AG10803 (cell line): ENCODE measurements at places on chromosomes 1 and 21.

DNA sequence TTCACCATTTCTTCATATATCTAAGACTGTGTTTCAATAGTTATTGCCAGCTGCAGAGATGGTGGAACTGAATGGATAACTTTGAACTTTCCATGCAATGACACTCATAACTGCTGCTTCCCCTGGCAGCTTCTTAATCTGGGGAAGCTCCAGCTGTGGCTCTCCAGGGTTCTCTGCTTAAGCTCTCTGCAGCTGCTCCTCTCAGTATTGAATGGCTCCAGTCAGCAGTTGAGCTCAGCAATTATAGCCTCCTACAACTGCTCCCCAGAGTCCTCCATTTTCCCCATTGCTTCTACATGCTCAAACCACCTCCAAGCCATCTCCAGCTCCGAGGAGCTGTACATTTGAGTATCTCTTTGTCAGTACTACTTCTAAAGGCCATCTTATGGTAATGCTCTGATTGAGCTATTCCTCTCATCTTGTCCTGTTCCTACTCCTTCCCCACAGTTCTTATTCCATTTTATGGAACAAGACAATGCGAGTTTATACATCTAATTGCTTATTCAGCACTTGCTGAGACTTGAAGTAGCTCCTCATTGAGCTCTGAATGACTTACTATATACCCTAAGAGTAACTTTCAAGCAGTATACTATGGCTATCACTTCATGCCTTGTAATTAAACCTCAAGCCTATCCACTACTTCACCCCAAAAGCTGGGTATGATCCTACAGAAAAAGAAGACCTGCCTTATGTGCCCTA is 362.4 kb downstream of the NEGR1 start:
- no peak for DNase-seq

GRCh38 chr1:25680701-25681100 is 64.1 kb downstream of the MAN1C1 start:
- DNase-seq, result no peak

DNA sequence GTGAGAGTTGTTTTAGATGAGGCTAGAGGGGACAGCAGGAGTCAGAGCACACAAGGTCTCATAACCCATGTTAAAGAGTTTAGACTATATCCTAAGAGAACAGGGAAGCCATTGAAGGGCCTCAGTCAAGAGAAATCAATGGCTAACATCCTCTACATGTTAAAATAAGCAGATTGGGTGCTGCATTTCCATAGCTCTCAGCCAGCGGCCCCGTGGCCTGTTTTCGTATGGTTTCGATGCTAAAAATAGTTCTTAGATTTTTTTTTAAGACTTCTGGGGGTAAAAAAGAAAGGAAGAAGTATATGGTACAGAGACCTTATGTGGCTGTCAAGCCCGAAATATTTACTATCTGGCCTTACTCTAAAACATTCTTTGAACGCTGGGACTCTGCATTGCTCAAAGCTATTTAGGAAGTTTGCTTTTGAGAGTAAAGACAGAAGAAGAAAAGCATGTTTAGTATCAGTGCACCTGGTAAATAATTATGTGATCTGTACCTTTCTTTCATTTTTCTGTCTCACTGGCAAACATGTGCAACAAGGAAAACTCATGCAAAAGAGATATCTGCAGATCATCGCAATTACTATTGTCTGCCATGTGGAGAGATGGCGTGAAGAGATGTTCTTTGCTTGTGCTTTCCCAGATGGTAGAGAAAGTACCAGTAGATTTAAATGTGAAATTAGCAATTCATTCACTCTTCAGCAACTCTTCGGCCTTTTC is 8.4 kb downstream of the PDIK1L start:
- no peak for DNase-seq

DNA sequence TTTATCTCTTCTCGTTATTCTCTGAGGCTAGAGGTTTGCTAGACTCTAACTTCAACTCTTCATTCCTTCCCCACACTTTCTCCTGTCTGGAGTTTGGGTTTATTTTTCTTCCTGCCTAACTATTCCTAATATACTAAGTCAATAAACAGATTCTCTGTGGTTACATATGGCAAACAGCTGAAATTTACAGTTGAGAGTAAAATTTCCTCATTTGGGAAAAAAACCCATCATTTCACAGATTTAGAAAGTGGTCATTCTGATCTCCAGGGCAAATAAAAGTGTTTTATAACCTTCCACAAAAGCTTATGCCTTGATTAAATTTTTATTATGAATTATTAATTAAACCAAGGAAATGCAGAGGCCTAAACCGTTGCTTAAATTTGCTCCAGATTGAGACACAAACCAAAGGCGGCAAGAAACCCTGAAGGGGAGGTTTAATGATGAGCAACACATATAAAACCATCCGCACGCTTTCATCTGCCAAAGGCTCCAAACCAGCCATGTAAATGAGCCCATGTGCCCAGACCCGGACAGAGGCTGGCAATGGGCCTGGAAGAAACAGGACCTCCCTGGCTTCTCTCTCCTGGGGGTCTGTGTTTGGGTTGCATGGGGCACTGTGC is 201.7 kb upstream of the LMO4 start:
- peak; percentile 34 for DNase-seq

GRCh38 chr1:178867670-178868069 is 3.2 kb downstream of the ANGPTL1 start:
- DNase-seq, result peak; percentile 27

- no peak for DNase-seq
These were observed 1040.7 kb upstream of the B3GALT2 start for GRCh38 chr1:194227161-194227560.

GRCh38 chr1:206489980-206490770 is 17.2 kb upstream of the RASSF5 start:
- DNase-seq, result peak; percentile 70

DNA sequence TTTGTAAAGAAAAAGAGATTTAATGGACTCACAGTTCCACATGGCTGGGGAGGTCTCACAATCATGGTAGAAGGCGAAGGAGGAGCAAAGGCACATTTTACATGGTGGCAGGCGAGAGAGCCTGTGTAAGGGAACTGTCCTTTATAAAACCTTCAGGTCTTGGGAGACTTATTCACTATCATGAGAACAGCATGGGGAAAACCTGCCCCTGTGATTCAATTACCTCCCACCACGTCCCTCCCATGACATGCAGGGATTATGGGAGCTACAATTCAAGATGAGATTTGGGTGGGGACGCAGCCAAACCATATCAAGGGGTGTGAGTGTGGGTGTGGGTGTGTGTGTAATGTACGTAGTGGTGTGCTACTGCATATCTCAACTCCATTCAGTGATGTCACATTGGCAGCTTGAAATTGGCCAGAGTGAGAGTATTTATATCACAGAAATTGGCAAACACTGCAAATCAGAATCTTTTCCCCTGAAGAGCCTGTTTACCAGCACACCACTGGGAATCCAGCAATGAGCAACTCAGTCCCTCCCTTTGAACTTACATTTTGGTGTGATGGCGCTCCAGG is 5.4 kb downstream of the ARHGEF10L start:
- DNase-seq, result no peak

DNA sequence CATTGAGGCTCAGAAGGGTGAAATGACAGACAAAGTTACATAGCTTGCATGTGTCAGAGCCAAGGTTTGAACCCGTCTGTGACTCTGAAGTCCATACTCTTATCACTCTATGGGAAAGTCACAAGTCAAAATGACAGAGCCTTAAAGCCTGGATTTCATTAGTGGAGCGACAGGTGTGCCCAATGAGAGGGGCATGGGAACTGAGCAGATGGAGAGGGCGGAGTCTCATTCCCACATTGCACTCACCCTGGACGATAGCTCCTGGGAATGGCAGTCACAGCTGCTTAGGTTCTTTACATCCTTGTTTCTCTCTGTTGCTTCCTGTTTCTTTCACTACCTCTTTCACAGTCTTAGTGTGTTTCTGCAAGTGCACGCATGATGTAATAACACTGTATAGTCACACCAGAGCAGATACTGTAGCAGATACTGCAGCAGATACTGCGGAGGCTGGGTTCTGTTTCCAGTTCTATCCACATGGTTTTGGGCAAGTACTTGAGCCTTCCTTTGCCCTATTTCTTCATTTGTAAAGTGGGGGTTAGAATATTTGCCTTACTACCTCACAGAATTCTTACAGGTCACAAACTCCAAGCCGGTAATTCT is 127.2 kb downstream of the ZSCAN20 start:
- no peak for DNase-seq

DNA sequence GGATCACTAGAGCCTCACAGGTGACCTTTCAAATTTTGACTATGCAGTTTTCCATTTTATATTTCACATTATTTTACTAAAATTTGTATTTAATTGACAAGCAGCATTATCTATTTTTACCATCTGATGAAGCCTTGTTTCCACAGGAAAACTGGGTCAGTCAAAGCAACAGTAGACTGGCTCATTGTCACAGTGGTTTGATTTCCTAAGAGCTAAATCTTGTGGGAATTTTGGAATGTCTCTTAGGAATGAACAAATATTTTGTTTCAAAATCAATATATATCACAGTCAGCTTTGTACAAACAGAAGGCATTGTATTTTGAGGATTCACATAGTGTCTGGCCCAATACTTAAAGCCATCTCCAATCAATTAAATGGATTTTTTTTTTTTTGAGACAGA is 152.6 kb upstream of the RNPC3 start:
- peak; percentile 36 for DNase-seq

- peak; percentile 23 for DNase-seq
These were observed at the start of gene RAB42 for GRCh38 chr1:28591708-28592320. RAB42 (plus strand) TSS chr1:28592265; CDS start chr1:28592512, 247 bp downstream.

GRCh38 chr1:13507075-13507474 is 6.7 kb downstream of the LRRC38 start:
- no peak for DNase-seq

GRCh38 chr1:9025449-9025848 is 774 bp downstream of the SLC2A7 start:
- DNase-seq, result no peak

DNA sequence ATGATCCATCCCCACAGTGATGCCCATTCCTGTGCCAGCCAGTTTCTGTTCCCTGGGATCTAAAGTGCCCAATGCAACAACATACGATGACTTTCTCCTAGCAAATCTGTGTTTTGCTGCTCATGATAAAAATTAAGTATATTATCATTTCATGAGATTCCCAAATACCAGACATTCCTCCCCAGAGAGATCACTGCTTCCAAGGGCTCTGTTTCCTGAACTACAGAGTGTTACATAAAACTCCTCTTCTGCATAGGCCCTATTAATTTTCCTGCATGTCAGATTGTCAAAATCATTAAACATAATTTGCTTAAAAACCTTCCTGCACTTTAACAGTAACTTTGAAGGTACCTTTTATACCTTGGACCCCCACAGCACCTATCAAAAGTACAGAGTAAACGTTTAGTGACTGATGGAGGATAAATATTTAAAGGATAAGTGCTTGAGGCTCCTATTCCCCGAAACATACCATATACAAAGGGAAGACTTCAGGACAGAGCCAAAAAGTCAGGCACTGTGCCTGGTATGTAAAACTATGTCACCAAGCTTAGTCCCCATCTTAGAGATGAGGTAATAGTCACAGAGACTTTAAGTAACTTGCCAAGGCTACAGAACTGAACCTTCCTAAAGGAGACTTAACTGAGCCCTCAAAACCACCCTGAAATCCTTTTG is 50.2 kb downstream of the SLC25A24 start:
- peak; percentile 62 for DNase-seq

- no peak for DNase-seq
These were observed 316 bp downstream of the AP4B1 start for GRCh38 chr1:113904293-113904673.
